EH (cell line): ENCODE measurements at places on chromosomes 5 and 9.
A peak's percentile ranks its signal among the peaks of the same experiment; 100 is the strongest.

DNA sequence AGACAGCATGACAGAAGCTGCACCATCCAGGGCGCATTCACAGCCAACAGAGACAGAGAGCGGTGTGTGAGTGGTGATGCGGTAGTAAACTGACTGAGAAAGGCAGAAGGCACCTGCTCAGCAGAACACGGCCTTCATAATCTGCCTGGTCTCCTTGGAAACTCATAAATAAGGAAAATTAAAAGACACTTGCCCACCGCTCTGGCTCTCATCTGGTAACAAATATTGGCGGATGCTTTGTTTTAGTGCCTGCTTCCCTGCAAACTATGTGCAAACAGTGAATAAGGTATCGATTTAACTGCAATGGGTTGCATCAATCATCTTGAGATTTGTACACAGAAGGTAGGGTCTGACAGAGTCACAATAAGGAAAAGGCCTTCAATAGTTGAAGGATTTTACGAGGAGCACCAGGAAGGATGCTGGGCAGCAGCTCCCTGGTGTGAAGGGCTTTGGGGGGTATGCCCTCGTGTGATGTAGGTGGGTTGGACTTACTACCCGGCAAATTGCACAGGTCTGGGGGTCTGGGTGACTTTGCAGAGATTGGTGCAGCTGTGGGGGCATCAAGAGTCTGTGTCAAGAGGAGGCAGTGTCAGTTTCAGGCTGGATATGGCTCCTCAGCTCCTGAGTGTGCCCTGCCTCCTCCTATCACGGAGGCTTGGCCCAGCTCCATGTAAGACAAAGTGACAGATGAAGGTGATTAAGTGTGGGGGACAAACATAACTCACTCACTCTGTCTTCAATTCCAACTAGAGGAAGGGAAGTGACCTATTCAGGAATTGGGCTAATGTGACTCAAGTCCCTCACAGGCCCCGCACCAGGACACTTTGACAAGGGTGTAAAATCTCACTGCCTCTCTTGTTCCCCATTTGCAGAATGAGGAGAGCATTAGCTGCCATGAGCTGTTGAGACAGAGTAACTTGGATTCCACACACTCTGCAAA is 166.7 kb downstream of the ICE1 start:
- no peak for DNase-seq

DNA sequence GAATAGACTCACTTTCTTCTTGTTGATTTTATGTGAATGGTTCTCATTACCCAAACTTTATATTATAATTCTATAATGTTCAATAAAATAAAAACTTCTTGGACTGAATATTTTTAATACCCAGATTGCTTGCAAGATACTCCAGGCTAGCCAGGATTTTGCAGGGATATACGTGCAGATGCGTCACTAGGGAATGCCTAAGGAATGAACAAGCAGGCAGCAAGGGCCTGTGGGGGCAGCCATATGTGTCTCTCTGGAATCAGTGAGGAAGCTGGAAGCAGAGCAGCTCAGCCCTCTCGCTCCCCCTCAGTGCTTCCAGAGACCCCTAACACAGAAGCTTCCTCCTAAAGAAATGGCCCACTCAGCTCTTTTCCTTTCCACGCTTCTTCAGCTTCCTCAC is 457.4 kb downstream of the CCDC171 start:
- DNase-seq = peak; percentile 82

DNA sequence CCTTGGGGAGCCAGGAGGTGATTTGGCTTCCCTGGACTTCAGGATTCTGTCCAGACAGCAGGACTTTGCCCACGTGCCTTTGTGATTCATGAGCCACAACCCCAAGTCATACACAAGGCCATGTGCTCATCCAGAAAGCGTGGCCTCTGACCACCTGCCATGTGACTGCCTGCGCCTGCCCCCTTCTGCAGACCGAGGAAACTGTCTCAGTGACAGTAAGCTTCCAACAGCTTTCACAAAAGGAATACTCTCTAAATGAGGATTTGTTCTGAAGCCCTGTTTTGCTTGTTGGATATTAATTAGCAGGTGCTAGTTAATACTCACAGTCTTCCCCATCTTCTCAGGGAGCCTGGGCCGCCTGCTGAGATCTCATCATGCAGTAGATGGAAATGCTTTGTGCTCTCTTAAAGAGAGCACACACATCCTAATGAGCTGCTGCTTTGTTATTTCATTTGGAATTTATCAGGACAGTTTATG is 36.9 kb upstream of the ANGPTL2 start:
- DNase-seq = peak; percentile 88

DNA sequence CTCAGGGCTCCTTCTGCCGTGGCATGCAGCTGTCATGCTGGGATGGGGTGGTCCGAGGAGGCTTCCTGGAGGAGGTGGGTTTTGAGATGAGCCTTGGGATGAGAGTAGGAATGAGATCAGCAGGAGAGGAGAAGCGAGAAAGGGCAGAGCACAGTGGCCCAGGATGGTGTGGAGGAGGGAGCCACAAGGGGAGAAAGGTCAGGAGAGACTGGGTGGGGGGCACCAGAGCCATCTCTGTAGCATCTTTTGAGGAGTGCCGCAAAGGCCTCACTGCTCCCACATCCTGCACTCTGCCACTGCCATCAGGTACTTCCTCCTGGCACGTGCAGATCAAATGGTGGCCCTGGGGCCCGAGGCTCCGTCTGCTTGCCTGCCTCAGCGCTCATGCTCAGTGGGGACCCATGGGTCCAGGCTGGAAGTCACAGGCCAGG is 150.2 kb downstream of the MACROH2A1 start:
- no peak for DNase-seq

- no peak for DNase-seq
These were observed 20.9 kb downstream of the GIN1 start for GRCh38 chr5:103098993-103099392.

DNA sequence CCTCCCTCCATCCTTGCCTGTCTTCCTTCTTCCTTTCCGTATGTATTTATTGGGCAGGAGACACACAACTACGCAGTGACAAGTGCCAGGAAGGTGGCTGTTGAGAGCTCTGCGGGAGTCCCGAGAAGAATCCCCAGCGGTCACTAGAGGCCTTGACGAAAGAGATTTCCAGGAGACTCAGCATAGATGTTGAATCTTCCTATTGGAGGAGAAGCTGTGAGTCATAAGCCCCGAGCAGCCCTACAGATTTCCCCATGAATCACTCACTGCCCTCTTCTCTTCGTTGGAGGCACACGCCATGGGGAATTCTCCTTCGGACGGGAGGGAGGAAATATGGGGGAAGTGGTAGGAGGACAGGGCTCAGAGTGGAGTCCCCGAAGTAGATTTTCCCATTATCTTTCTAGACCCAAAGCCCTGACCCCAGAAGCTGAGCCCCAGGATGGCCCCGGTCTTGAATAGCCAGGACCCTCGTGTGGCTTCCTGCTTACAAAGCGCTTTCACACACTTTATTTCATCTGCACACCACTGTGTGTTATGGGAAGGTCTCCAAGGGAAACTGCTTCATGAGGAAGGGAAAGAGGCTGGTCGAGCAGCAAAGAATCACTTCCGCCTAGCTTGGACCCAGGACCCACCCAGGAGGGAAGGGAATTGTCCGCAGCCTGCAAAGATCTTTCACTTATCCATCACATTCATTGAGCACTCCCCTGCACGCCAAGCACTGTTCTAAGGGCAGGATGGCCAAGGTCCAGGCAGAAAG is 12.7 kb downstream of the DUSP1 start:
- DNase-seq = peak; percentile 97

- no peak for DNase-seq
These were observed 2.0 kb downstream of the CYFIP2 start for GRCh38 chr5:157267761-157268480.

DNA sequence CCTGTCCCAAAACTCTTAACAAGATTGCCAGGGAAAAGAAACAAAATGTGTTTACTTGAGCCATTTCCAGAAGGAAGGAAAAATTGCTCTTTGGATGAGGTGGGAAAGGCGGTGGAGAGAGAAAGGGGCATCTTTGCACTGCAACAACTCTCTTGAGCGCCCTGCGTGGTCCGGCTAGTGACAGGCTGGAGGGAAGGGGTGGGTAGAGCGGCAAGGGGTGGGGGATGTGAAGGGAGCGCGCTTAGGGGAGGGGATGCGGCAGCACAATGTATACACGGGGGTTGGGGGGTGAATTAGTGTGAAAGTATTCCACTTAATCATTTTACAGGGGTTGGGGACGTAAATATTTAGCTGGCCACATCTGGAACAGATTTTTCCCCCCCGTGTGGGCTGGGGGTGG is 1.3 kb downstream of the FGF10 start:
- no peak for DNase-seq

GRCh38 chr5:172830876-172831662 is 3.0 kb upstream of the ERGIC1 start:
- peak; percentile 86 for DNase-seq

DNA sequence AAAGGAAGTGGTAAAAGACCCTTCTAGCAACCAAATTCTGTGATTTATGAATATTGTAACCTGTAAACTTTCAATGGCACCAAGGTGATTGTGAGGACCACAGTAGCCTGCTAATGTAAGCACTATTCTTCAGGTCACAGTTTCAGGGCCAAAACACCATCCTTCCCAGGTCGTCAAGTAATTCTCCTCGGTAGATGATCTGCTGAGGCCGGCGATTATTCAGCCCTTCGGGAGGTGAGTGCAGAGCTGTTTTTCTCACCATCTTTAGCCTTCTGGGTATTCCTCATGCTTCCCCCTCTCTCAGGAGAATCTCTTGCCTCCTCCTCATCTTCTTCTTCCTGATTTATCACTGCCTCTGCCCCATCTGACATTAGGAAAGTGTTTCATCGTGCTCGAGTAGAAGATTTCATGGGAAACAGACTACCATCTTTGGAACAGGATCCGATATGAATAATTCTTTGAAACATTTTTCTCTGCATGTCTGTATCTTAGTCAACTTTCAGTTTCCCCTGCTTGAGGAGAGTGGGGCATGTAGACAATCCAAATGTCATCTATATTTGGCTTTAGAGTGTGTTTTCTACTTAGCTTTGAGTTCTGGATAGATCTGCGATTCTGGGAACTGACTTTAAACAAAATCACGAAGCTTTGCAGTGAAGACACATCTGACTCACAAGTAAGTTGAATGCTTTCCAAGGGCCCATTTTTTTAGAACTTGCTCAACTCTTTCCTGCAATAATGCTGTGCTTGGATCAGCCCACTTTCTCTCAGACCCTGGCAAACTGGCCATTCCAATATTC is 173.9 kb downstream of the AOPEP start:
- DNase-seq = peak; percentile 97

- DNase-seq = peak; percentile 15
These were observed 29.5 kb upstream of the PLIN2 start for GRCh38 chr9:19156805-19157204.

DNA sequence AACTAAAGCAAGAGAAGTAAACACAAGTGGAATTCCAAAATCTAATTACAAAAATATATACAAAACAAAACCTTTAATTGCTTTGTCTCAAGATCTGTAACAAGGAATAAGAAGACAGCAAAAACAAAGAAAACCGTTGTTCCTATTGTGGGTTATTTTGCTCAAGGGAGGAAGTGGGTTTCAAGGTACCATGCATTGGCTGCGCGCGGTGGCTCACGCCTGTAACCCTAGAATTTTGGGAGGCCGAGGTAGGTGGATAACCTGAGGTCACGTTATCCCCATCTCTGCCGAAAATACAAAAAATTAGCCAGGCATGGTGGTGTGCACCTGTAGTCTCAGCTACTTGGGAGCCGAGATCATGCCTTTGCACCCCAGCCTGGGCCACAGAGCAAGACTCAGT is 12.1 kb upstream of the IQGAP2 start:
- DNase-seq = no peak

DNA sequence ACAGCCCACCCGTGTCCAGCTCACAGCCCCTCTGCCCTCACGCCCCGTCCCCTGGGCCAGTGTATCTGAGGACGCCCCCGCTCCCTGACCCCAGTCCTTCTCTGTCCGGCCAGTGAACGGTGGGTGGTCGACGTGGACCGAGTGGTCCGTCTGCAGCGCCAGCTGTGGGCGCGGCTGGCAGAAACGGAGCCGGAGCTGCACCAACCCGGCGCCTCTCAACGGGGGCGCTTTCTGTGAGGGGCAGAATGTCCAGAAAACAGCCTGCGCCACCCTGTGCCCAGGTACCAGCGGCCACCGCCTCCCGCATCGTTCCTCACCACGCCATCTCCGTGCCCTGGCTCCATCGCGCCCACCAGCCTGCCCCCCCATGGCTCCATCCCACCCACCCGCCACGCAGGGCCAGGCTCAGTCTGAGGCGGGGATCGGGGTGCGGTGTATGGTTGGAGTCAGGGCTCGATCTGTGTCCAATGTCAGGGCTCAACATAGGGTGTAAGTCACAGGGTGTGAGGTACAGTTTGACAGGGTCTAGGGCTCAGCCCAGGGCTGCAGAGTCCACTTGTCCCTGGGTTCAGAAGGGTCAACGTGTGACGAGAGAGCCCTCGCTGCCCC is 29.5 kb downstream of the HK3 start:
- no peak for DNase-seq

DNA sequence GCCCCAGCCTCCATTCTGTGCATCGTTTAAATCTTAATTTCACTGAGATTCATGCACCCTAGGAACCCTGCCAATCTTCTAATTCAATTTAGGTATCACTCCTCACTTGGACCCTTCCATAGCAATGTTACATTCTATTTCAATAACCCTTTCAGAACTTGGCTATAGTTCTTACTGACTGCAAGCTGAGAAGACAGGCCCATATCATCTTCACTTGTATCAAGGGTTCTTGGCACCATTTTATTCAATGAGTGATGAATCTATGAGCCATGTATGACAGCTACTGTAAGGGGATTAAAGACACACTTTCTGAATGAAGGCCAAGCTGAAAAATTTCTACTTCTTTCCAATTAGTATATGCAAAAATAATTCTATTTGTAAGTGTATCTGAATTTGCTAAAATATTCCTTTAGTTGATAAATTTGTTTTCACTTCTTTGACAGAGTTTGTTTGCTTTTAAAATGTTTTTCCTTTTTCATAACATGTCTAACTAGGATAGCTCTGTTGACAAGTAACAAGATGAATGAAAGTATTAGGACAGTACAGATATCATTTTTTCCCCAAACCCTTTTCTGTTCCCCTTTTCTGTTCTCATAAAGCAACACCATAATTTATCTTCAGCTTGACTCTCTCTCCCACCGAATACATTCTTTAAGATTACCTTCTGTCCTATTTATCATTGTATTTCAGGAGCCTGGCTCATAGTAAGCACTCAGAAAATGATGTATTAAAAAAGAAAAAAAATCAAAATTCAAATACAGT is 9.6 kb downstream of the ITGA2 start:
- no peak for DNase-seq

GRCh38 chr5:115377468-115378217 is 81.2 kb upstream of the CCDC112 start:
- DNase-seq = peak; percentile 96

GRCh38 chr9:110030632-110031031 is 177.3 kb downstream of the C9orf152 start:
- DNase-seq = peak; percentile 84

- peak; percentile 71 for DNase-seq
These were observed 43.1 kb downstream of the LNPEP start for GRCh38 chr5:96978812-96979449.

GRCh38 chr5:97266076-97266475 is 83.0 kb upstream of the RIOK2 start:
- DNase-seq = no peak

DNA sequence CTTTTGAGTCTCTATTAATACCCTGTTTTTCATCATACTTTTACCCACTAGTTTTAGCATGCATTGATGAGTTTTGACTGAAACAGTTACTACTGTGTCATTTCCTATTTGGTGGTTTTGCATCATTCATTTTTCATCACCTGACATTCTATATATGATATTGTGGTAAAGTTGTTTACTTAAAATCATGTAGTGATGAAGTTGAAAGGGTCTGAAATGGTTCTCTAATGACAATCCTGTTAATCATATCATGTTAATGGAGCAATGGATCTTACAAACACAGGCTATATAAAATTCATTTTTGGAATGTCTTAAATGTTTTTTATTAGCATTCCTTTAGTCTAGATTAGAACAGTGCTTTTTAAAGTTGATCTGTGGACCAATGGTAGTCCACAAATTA is 84.1 kb downstream of the ERBIN start:
- DNase-seq = peak; percentile 61
